ENCODE measurements at places on chromosomes 13 and 19. TPM values are rescaled to one million over a fixed set of nuclear protein-coding genes. Genes with fewer than 3 reads are reported as not detected.

GRCh38 chr13:37833411-37833810 is 36.2 kb downstream of the TRPC4 start:
- no peak for DNase-seq

GRCh38 chr13:29946093-29946492 is 95.7 kb upstream of the UBL3 start:
- no peak for DNase-seq

CGB5 gene
- not detected for total RNA-seq

DNA sequence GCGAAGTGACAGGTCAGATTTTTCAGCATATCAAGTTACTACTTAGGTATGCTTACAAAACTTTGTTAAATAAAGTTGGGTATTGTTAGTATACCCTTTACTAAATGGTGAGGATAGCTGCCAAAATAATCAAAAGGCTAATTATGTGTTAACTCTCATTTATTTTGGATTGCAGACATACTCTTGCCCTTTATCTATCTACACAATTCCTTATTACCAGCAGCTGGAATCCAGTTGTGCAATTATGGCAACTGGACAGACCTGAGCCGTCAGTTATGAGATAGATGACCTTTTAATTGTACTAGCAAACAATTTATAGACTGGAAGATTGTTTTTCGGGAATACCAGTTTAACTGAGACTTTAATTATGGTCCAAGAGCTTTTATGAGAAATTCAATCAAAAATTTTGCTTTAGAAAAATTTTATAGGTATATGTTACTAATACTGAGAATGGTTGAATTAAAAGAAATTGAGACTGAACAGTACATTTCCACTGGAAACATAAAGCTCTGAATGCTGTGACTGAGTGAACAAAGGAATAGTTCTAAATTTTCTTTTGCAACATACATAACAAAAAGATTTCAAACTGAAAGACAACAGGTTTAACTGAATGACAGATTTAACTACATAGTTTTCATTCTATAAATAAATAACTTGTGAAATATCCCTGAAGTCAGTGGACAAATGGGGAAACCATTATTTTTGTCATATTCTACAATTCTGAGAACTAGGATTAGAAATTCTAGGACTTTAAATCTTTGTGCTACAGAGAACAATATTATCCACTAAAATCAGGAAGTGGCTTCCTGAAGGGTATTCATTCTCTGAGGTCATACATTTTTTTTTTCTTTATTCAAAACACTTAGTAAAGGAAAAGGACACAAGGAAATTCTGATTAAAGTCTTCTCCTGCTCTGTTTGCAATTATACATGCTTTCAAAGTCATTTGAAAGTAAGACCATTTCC is 97.4 kb downstream of the ZC3H13 start:
- no peak for DNase-seq

DNA sequence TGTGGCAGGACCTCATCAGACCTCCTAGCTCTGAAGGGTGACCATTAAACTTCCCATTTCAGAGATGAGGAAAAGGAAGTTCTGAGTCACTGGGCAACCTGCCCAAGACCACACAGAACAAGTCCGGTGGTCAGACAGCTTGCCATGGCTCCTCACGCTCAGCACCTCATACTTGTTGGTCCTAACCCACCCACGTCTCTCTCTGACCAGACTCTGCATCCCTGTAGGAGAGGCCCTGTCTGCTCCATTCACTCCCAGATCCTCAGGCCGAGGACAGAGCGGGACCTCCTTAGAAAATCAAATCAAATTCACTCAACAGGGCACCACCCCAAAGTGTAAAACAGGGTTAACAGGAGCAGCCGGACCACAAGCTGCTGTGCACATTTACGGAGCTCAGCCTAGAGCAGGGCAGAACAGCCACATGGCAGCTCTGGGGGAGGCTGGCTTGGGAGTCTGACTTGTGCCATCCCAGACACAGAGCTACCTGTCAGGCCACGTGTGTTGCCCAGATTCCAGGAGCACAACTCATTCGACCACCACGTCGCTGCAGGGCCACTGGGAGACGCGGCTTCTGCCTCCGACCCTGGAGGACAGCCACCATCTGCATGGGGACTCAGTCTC is 1.7 kb downstream of the MIER2 start:
- no peak for DNase-seq

PSG7 gene
- total RNA-seq: not detected

SMIM44 gene
- total RNA-seq: not detected

DNA sequence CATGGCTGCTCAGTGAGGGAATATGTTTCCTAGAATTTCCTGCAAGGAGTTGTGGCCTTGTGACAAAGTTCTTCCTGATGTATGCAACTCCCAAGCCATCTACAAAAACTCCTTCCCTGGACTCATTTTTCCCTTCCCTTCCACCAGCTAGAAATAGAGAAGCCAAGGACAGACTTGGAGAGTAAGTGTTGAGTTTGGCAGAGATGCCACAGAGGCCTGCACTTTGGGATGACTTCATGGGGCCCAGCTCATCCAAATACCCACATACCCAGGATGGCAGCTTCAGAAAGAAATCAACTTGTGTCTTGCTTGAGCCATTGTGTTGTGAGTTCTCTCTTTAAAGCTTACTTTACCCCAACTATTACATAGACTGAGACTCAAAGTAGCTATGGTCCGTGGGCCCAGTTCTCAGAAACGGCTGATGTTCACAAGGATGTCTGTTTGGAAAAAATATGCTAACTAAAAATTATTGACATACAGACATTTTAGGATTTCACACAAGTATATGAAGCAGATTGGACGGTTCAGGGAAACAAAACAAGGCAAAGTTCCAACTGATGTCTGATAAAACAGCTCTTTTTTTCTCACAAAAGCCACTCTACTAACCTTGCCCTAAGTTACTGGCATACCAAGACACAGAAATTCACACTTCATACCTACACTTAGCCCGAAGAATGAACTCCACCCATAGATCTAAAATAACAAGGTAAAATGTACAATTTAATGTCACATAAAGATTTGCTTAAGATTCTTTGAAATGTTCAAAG is 107.9 kb downstream of the NALCN start:
- no peak for DNase-seq

SNAPC2 gene
- 7.8 TPM for total RNA-seq

DNA sequence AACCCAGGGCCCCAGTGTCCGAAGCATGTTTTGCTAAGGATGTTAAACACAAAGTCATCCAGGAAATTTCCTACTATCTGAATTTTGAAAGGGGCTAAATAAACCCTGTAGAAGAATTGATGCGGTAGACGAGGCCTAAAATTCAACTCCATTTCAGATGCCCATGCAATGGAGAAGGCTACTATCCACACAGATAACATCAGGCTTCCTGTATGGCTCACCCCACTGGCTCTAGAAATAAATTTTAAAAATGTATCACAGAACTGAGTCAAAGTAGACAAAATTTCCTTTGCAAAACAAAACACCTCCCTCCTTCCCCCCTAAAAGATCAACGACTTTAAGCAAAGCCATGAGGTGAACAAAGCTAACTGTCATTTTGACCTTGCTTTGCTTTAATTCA is 188.4 kb downstream of the ABCC4 start:
- no peak for DNase-seq

CADM4 gene
- total RNA-seq: 3.7 TPM

DNA sequence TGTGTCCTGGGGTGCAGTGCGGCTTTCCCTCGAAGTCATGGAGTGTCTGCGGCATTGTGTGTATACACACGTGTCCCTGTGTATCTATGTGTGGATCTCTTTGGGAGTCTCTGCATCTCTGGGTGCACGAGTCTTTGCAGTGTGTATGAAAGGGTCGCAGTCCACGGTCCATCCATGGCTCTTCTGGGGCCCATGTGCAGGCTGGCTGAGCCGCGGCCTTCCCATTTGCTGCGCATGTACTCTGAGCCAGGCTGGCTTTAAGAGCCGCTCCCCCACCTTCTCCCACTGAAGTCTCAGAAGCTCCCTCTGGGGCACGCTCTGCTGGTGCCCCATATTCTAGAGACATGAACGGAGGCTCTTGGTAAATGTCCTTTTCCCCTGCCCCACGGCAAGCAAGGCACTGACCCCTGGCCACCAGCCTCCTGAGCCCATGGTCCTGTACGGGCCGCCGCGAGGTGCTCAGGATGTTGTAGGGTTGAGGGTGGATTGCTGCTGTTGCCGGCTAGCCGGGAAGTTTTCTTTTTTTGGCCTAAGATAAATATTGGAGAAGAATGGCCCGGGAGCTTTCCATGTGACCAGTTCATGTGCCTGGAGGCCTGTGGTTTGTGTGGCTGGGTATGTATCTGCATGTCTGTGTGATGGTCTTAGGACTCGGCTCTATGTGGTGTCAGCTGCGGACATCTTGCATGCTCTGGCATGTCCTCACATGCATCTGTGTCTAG is 31.9 kb downstream of the PAK4 start:
- no peak for DNase-seq

- DNase-seq: no peak
Measured at GRCh38 chr19:28636016-28636629, 576.8 kb downstream of the UQCRFS1 start.

GRCh38 chr13:39037410-39037879 is 444 bp downstream of the PROSER1 start:
- no peak for DNase-seq

DNA sequence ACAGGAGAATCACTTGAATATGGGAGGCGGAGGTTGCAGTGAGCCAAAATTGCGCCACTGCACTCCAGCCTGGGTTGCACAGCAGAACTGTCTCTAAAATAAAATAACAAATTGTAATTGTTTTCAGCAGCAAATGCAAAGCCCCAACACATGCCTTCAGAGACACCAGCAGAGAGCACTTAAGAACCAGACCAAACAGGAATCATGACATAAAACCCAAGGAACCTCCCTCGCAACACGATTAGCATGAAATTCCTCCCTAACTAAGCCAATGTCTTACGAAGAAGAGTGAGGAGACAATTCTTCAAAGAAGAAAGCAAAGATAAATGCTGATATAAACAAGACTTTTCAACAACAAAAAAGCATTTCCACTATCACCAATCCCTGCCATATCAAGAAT is 40.1 kb downstream of the PSPC1 start:
- DNase-seq: no peak

ZNF296 gene
- total RNA-seq: 0.35 TPM

DNA sequence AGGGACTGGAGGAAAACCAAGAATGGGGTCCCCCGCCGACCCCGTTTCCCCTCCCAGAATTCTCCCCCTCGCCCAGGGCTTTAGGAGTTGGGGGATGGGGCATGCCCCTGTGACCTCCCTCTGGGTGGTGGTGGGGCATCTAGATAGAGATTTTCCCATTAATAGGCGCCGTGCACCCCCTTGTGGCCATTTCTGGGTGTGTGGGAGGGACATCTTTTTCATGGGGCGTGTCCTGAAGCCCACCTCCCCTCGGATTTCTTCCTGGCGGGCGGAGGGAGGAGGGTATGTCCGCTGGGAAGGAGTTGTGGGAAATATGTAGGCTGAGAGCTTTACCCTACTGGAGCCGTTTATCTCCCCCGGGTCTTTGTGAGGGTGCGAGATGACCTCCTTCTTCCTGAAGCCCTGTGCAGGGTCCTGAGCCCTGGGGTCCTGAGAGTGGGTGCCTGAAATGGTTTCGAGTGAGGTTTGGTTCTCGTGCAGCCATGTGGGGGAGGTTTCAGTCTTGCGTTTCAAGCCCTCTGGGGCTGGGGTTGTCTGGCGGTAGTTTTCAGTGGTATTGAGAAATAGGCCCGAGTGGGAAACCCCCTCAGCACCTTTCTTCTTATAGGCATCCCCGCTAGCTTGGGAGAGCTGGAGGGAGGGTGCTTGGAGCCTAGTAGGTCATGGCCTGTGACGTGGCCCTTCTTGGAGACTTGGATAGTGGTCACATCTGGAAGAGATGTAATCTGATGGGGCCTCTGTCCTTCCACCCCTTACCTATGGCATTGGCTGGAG is 1.0 kb downstream of the PRMT1 start:
- peak; percentile 76 for DNase-seq

GRCh38 chr13:46594374-46595078 is 41.6 kb downstream of the LRCH1 start:
- DNase-seq: no peak

DNA sequence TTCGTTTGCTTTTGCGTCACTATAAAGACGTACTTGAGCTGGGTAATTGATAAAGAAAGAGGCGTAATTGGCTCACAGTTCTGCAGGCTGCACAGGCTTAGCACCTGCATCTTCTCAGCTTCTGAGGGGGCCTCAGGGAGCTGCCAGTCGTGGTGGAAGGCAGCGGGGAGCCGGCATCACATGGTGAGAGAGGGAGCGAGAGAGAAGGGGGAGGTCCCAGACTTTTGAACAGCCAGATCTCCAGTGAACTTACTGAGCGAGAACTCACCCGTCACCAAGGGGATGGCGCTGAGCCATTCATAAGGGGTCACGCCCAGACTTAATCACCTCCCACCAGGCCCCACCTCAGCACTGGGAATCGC is 58.7 kb upstream of the F7 start:
- no peak for DNase-seq
